ENCODE measurements at places on chromosomes 5 and 9.

DNA sequence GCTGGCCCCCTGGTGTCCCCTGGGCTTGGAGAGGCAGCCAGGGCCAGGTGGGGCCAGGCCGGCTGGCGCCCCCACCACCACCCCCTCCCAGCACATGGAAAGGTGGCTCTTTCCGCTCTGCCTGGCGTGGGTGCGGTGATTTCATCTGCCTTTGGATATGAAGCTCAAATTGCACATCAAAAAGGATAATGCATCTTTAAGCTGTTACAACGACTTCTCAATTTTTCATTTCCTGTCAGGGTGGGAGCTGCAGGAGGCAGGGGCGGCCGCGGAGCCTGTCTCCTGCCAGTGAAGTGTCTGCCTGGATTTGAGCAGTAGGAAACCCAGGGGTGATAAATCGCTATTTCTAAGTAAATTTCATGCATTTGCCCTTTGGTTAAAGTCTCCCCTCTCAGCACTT is 169.2 kb upstream of the MVB12B start:
- no peak for DNase-seq

DNA sequence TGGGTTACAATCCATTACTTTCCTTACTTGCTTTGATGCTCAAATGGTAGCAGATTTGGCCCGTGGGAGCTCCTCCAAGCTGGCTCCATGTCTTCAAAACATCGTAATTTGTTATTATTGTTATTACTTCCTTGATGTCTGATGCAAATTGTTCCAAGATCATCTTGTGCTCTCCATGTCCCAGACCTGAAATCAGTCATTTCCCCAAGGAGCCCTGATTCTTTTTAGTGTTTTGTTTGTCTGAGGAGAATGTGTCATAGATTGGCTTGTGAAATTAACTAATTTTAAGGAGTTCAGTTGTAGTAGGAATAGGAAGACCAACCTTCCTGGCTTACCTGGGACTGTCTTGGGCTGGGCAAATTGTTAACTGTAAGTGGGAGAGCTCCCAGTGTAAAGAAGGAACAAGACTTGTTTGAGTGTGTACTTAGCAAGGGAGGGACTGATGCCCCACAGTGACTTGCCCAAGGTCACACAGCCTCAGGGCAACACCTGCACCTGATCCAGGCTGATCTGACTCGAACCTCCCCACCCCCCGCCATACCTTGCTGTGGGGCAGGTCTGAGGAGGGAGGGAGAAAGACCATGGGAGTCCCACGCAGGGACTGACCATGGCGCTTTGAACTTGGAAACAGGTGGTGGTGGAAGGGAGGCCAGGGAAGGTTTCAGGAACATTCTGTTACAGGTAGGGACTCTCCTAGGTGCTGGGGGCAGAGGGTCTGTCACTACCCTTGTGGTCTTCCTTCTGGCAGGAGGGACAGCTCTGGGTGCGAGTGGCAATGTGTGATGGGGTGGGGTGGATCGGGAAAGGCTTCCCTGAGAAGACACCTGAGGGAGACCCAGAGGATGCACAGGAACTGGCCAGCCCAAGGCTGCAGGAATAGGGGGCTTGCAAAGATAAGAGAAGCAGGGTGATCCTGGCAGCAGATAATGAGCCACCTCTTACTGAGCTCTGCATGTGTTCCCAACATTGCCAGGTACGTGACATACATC is 2.7 kb upstream of the BICD2 start:
- no peak for DNase-seq

- no peak for DNase-seq
These were observed 19.0 kb downstream of the ABLIM3 start for GRCh38 chr5:149160291-149160787.

DNA sequence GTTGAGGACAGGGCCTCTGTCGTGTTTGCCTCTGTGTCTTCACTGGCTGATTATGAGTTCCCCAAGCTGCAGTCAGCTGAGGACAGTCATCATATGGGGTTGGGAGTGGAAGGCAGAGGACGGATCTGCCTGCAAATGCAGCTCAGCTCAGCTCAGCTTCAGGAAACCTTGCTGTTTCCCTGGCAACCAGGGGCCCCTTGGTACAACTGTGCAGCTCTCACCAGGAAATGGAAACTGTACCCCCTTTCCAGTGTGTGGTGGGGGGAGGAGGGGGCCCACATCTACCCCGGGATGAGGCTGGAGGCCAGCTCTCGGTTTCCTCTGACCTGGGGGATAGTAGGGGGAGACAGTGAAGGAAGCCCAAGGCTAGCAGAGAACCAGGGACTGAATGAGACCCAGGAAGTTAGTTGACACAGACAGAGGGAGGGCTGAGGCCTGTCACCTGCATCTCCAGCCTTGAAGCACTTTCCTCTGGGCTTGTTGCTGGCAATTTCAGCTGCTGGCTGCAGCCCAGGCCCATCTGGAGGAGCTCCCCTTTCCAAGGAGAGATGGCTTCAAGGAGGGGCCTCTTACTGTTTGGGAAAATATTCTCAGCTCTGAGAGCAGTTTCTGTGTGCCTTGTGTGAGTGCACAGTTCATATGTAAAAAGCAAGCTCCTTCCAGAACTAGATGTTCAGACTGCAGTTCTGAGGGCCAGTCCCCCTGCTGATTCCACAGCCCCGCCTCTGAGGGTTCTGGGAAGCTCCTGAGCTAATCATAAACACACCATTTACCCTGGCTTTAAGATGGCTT is 6.9 kb downstream of the ANXA6 start:
- peak; percentile 35 for DNase-seq

GRCh38 chr5:141585594-141585993 is 33.2 kb downstream of the DIAPH1 start:
- DNase-seq, result no peak

GRCh38 chr5:43926923-43927322 is 323.9 kb downstream of the NNT start:
- DNase-seq, result no peak

DNA sequence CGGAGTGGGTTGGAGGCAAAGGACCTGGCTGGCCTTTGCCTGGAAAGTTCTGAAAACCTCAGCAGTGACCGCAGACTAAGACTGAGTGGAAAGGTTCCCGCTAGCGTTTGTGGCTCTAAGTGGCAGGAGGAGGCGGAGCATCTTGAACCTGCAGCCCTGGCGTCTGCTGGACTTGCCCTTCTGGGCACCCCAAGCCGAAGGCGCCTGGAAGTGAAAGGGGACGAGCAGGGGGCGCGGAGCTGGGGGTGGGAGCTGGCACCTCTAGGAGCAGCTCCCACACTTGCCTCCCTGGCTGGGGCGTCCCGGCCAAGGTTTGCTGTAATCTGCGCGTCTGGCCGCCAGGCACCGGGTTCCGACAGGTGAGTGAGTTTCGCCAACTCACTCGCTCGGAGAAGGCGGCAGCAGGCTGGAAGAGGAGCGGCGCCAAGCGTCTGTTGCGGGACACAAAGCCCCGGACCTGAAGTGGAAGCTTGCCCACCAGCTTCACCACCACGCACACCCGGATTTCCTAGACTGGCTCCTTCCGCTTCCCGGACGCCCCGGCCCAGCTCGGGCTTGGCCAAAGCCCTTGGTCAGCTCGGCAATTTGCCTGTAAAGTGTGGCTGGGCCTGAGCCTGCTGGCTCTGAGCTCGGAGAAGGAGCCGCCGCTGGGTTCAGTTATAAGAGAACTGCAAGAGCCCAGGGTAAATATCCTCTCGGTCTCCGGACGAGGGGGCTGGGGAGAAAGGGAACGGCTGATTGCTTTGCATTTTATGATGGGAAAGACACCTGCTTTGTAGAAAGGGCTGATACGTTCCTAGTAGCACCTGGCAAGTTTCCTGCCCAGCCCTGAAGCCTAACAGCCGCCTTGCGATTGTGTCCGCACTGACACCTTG is at the start of gene GNA14:
TSS of gene GNA14 (minus strand) at position 89 of the 875 bp plus-strand sequence. CDS start 529 bp downstream, outside the sequence.
- no peak for DNase-seq

GRCh38 chr5:18036531-18036930 is 402.3 kb downstream of the TAF11L14 start:
- DNase-seq, result no peak

- no peak for DNase-seq
These were observed 95.5 kb downstream of the GHR start for GRCh38 chr5:42518595-42519221.

DNA sequence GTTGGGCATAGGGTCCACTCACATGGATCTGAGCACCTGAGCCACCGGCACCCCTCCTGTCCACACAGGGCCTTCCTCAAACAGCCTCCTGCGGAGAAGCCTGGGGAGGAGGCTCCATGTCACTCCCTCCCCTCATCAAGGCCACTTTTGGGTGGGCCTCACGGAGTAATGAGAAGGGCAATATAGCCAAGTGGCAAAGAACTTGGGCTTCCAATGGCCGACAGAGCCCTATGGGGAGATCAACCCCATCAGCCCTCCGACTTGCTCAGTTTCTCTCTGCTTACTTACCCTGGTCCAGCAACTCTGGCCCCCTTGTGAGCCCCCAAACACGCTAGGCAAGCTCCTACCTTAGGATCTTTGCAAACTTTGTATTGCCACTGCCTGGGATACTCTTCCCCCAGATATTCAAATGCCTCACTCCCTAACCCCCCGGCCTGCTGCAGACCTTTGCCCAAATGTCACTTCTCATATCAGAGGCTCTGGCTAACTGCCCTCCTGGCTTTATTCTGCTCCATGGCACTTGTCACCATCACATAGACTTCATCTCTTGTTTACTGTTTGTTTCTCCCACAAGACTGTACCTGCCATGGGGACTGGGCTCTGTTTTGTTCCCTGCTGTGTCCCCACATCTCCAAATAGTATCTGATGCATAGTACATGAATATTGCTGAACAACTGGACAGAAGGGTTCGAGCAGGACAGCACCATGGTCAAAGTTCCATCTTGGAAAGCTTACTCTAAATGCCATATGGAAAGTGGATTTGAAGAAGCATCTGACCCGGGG is 220.8 kb downstream of the FSTL4 start:
- no peak for DNase-seq

GRCh38 chr9:98132806-98133631 is 14.0 kb upstream of the TRIM14 start:
- no peak for DNase-seq

GRCh38 chr9:16387382-16387781 is 483.1 kb downstream of the BNC2 start:
- DNase-seq, result no peak

DNA sequence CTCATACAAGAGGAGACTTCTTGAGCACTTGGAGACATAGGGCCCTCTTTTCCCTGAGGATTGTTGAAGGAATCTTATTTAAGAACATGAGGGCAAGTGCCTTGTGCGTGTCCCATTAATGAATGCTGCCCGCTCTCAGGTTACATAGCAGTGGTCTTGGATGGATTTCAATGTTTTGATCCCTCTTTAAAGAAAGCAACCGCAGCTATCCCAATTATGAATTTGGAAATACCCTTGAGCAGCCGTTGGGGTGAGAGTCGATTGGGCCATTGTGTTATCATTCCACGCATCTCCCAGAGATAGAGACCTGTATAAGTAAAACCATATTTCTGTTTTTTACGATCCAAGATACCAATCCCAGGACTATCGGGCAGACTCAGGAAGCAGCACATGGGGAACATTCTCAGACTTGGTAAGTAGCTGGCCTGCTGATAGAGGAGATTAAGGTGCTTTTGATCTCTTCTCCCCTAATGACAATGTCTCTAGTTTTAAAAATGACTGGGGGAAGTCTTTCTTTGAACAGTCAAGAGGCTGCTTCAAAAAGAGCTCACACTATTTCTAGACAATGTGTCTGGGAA is 145.3 kb downstream of the MACROH2A1 start:
- no peak for DNase-seq

DNA sequence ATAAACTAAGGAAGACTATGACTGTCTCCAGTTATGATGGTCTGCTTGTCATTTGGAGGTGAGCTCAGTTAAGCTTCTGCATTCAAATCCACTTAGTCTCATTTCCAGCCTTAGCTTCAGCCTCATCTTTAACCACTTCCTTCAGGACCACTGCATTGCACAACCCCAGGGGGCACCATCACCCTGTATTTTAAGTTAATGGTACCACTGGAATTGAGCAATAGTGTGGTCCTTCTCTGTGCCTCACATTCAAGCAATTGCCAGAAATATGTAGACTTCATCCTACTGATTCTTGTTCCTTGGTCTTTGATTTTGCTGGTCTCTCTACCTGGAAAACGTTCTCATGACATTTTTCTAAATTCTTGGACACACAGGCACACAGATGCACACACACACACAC is 131.5 kb upstream of the PTPN3 start:
- no peak for DNase-seq

Data from SIG-M5 (cell line).